ENCODE measurements at places on chromosomes 12 and 14. TPM values are rescaled to one million over a fixed set of nuclear protein-coding genes. Genes with fewer than 3 reads are reported as not detected.

DNA sequence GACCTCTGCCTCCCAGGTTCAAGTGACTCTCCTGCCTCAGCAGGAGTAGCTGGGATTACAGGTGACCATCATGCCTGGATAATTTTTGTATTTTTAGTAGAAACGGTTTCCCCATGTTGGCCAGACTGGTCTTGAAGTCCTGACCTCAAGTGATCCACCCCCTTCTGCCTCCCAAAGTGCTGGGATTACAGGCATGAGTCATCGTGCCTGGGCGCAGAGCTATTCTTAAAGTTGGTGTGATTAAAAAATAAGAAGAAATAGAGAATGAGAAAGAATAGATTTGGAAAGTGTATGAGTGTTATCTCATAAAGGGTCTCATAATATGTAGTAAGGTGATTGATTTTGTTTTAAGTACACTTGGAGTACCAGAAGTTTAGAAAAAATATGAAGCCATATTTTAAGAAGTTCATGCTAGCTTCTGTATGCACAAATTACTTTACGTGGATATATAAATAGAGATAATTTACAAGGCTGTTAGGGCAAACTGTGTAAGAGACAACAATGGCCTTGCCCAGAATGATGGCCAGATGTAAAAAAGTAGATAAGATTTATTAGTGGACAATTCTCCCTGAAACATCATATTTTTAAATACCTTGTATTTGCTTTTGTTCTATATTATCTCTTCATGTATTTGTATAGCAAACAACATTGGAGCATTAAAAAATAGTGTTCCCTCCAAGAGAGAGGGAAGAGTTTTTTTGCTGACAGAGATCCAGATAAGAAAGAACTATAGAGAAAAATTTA lies 1108.5 kb downstream of the SLC16A7 start:
- no peaks in the 10 kb centered on the region for H3K36me3 ChIP-seq
- H3K27me3 ChIP-seq = no peaks in the 10 kb centered on the region
- DNase-seq = no peak

DNA sequence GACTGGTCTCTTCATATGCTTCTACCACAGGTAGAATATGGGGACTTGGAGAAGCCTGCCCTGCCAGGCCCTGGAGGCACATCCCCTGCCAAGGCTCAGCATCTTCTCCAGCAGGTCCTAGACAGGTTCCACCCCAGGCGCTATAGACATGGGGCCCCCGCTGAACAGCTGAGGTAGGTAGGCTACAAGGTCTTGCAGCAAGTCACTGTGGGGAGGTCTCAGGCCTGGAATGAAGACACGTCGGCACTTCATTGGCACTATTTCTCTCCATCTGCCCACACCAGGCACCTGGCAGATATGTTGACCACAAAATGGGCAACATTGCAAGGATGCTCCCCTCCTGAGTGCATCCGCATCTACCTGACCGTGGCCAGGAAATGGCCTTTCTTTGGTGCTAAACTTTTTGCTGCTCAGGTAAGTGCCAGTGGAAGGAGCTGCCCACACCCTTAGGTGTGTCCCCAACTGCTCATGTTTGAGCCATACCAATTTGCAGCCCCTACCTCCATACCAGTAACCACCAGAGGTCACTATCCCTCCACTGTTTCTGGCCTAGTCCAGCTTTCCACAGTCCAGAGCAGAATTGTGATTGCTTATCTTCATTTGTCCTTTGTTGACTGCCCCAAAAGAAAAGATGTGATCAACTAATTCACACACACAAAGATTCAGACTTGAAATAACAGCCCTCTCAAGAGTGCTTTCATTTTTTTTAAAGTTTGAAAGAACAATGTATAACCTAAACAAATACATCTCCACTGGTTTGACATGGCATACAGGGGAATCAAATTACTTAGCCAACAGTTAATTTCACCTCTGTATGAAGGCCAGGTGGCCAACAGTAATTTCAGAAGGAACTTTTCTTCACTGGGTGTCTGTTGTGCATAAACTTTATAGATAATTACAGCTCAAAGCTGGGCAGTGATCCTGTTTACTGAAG lies 16.1 kb downstream of the PIGH start:
- no peak for DNase-seq
- H3K36me3 ChIP-seq = peaks cover 48% of the 10 kb centered on the region
- H3K27ac ChIP-seq = no peak overlapping the region
- H3K27me3 ChIP-seq = no peaks in the 10 kb centered on the region

DNA sequence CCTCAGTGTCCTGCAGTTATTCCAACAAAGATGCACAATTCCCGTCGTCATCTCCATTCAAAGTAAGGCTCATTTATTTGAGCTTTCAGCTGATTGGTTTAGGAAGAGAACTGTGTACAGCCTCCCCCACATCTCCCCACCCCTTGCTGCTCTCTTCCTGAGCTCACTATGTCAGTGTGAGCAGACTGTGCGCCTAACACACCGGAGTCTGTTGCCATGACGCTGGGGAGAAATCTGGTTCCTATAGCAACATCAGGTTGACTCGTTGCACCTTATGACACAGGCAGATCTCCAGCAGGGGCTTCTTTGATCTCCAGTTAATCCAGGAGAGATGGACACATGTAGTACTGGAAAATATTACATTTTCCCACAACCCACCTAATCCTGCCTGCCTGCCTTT lies 319.4 kb downstream of the CACNA1C start:
- H3K27ac ChIP-seq = no peak overlapping the region
- no peaks in the 10 kb centered on the region for H3K27me3 ChIP-seq
- no peaks in the 10 kb centered on the region for H3K4me1 ChIP-seq
- no peaks in the 10 kb centered on the region for H3K36me3 ChIP-seq
- no peak overlapping the region for H3K4me3 ChIP-seq

The GEMIN2 gene
- total RNA-seq = 11.2 TPM

The IKZF4 gene
- total RNA-seq = 8.0 TPM

The SALL2 gene
- 3.8 TPM for total RNA-seq

DNA sequence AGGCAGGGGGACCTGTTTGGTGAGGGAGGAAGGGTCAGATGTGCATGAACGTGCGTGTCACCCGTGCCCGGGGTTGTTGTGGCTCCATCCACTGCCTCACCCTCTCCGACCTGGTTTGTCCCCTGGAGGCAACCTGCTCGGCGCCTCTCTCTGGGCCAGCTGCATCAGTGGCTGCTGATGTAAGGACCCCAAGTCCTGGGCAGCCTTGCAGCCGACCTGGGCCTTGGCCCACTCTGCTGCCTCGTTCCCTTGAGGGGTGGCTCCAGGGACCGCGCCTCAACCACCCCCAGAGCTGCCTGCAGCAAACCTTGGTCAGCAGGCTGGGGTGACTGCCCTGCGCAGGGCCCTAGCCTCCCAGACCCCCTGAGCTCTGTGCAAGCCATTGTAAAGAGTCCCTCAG lies 351.7 kb downstream of the TMEM121 start:
- no peak overlapping the region for H3K27ac ChIP-seq
- H3K27me3 ChIP-seq = peaks cover 4% of the 10 kb centered on the region
- DNase-seq = peak; percentile 47
- no peak overlapping the region for H3K4me3 ChIP-seq

The PLA2G1B gene
- 1.0 TPM for total RNA-seq

DNA sequence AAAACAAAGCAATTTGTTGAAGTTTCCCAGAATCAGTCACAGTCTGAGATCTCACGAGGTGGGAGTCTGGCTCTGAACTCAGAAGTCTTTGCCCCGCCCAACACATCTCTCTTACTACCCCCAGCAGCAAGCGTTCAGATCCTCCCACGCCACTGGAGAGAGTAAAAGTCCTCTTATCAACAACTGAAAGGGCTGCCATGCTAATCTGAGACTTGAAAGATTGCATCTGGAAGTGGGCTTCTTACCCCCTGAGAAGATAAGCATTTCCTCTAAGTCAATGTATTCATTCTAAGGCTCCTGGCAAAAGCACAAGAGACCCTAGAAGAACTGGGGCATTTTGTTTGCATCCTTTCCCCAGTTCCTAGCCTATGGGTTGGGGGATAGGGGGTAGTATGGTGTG lies 34.1 kb upstream of the STON2 start:
- DNase-seq = no peak
- no peaks in the 10 kb centered on the region for H3K27me3 ChIP-seq
- H3K4me1 ChIP-seq = peaks cover 40% of the 10 kb centered on the region
- no peak overlapping the region for H3K4me3 ChIP-seq
- H3K36me3 ChIP-seq = no peaks in the 10 kb centered on the region

The NOS1 gene
- 12.1 TPM for total RNA-seq

The LRTM2 gene
- not detected for total RNA-seq

- no peaks in the 10 kb centered on the region for H3K27me3 ChIP-seq
- DNase-seq = no peak
- peaks cover 86% of the 10 kb centered on the region for H3K4me1 ChIP-seq
- no peak overlapping the region for H3K4me3 ChIP-seq
- H3K36me3 ChIP-seq = no peaks in the 10 kb centered on the region
Measured at GRCh38 chr12:116159593-116160200, 117.8 kb downstream of the MED13L start.

DNA sequence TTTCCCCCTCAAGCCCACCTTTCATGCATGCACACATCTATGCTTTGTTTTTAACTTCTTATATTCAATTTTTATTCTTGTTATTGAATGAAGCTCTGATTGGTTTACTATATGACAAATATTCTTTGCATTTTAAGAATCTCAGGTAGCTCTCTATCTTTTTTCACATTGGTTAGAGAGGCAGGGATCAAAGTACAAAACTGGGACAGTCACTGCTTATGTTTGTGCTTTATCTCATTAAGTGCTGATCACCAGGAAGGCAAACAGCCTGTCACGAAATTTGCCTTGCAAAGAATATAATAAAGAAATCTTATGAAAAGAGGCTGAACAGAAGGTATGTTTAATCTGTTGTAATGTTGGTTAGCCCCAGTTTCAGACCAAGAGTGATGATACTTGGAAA lies 29.7 kb upstream of the INSM2 start:
- DNase-seq = no peak
- H3K27ac ChIP-seq = no peak overlapping the region
- no peak overlapping the region for H3K4me3 ChIP-seq

DNA sequence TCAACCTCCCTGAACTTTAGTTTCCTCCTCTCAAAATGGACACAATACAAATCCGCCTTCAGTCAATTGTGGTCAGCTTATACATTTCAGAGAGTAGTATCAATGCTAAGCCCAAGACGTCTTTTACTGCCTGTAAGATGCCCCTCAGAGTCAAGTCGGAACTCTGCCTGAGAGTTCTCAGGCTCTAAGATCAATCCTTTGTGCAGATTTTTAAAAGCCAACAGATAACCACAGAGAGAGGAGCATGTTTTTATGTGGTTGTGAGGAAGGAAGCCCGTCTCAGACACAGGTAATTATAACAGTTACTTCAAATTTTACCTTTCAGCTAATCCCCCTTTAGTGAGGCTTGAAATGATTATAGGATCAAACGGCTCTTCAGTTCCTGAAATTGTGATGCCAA lies 91.6 kb downstream of the HELB start:
- H3K4me1 ChIP-seq = no peaks in the 10 kb centered on the region
- H3K4me3 ChIP-seq = no peak overlapping the region
- DNase-seq = no peak
- no peaks in the 10 kb centered on the region for H3K36me3 ChIP-seq
- no peak overlapping the region for H3K27ac ChIP-seq

The RERG gene
- total RNA-seq = 2.3 TPM

The PARPBP gene
- 0.75 TPM for total RNA-seq

The MYO1H gene
- total RNA-seq = not detected

- H3K27me3 ChIP-seq = no peaks in the 10 kb centered on the region
- peak overlapping the region; percentile 64 for H3K27ac ChIP-seq
- DNase-seq = no peak
- peak overlapping the region; percentile 32 for H3K4me3 ChIP-seq
- H3K4me1 ChIP-seq = peaks cover 24% of the 10 kb centered on the region
Measured at GRCh38 chr12:121781998-121782979, 11.2 kb downstream of the RHOF start.

The TAS2R46 gene
- 0.23 TPM for total RNA-seq

DNA sequence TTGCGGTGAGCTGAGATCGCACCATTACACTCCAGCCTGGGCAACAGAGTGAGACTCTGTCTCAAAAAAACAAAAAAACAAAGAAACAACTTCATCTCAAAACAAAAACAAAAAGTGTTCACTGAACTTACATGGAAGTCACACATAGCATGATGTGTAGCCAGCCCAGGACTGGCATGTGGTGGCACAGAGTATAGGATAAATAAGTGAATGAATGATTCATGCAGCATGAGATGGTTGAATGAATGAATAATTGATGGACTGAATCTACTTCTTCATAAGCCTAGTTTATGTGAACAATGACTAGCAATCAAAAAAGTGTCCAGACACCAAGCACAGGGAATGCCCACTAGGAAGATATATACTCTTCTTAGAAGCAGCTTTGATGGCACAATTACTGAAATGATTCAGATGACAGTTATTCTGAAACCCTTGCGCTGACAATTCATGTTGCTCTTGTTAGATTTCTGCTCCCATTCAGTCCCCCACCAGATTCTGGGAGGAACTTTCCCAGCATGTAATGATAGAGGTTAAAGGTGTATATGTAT lies 31.6 kb upstream of the SERPINA6 start:
- no peak overlapping the region for H3K27ac ChIP-seq
- H3K4me3 ChIP-seq = no peak overlapping the region
- H3K36me3 ChIP-seq = no peaks in the 10 kb centered on the region
- H3K4me1 ChIP-seq = no peaks in the 10 kb centered on the region
- no peak for DNase-seq

DNA sequence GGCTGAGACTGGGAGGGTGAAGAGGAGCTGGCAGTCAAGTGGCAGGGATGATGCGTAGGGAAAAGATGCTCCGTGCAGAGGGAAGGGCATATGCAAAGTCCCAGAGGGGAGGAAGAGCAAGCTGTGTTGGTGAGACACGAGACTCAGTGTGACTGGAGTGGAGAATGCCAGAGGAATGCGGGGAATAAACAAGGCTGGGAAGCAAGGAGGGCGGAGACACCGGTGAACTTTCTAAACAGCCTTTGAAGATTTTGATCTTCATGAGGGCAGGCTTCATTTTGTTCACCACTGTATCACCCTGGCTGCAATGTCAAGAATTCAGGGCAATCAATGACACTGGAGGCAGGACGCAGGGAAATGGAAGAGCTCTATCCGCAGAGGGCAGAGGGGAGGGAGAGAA lies 535.8 kb downstream of the FUT8 start:
- no peak for DNase-seq
- H3K4me3 ChIP-seq = no peak overlapping the region
- H3K27ac ChIP-seq = no peak overlapping the region
- no peaks in the 10 kb centered on the region for H3K36me3 ChIP-seq
- no peaks in the 10 kb centered on the region for H3K4me1 ChIP-seq
- H3K27me3 ChIP-seq = peaks cover 3% of the 10 kb centered on the region

The CLEC7A gene
- 1.6 TPM for total RNA-seq

- no peak for DNase-seq
- H3K27ac ChIP-seq = no peak overlapping the region
- no peaks in the 10 kb centered on the region for H3K36me3 ChIP-seq
- no peaks in the 10 kb centered on the region for H3K27me3 ChIP-seq
Measured at GRCh38 chr14:73667854-73668253, 23.1 kb downstream of the DNAL1 start.

Measured in psoas muscle (tissue), 8 donors.